ENCODE measurements at places on chromosomes 16 and 17.
A peak's percentile ranks its signal among the peaks of the same experiment; 100 is the strongest.

GRCh38 chr16:80611930-80612327, 71.1 kb downstream of the DYNLRB2 start:
- no peak for DNase-seq

- no peak for DNase-seq
These were observed 14.6 kb downstream of the ADGRG5 start for GRCh38 chr16:57556941-57557541.

- DNase-seq = no peak
These were observed 13.4 kb downstream of the DEF8 start for GRCh38 chr16:89961920-89962319.

DNA sequence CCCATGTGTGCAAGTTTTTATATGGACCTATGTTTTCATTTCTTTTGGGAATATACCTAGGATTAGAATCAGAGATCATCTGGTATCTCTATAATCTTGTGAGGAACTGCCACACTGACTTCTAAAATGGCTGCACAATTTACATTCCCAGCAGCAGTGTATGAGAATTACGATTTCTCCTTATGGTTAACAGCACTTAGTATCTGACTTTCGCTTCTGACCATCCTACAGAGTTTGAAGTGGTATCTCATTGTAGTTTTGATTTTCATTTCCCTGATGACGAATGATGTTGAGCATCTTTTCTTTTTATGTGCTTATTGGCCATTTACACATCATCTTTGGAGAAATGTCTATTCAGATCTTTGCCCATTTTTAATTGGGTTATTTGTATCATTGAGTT, 10.0 kb downstream of the C16orf96 start:
- no peak for DNase-seq

- DNase-seq = no peak
These were observed 7.8 kb downstream of the DNAI2 start for GRCh38 chr17:74281799-74282198.

- DNase-seq = no peak
These were observed 306.8 kb downstream of the CPPED1 start for GRCh38 chr16:12496866-12497265.

DNA sequence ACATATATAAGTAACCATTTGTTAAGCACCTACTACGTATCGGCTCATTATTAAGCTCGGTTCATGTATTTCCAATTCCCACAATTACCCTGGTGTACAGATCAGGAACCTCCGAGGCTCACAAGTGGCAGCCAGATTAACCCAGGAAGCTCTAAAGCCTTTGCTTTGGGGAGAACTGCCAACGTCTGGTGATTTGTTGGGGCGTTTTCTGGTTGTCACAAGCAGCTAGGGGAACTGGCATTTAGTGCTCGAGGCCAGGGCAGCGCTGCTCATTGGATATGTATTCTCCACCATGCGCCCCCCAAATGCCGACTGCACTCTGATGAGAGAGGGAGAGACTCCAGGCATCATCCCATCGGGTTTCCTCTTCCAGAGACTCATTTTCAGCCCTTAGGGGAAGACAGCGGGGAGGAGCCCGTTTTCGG, 541 bp downstream of the ZNF18 start:
- peak; percentile 50 for DNase-seq

DNA sequence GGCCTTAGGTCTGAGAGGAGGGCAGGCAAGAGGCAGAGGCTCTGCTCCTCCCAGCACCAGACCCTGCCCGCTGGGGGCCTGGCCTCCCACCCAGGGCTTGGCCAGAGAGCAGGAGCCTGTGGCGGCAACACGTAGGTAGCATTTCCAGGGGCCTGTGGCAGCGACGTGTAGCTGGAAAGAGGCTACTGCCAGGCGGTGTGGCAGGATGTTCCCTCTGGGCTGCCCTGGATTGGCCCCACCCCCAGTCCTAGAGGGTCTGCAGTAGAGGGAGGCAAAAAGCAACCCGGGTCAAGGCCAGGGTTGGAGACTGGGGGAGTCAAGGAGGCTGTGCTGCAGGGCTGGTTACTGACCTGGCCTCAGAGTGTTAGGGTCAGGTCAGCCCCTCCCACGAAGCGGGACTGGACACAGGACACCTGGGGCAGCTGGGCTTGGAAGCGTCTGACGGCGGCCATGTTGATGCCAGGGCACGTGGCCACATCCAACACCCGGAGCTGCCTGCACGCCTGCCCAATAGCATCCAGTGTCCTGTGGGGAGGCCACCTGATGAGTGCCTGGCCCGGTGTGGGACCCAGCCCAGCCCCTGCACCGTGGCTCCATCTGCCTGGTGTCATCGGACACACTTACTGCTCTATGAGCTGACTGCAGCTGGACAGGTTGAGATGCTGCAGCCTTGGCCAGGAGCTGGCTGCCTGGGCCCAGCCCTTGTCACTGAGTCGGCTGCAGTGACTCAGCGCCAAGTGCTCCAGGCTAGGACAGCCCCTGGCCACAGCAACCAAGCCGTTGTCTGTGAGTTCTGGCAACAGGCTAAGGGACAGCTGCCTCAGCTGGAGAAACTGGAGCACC, 8.5 kb downstream of the ELMO3 start:
- no peak for DNase-seq

GRCh38 chr17:65750631-65751115, 189.2 kb upstream of the AXIN2 start:
- DNase-seq = peak; percentile 3

DNA sequence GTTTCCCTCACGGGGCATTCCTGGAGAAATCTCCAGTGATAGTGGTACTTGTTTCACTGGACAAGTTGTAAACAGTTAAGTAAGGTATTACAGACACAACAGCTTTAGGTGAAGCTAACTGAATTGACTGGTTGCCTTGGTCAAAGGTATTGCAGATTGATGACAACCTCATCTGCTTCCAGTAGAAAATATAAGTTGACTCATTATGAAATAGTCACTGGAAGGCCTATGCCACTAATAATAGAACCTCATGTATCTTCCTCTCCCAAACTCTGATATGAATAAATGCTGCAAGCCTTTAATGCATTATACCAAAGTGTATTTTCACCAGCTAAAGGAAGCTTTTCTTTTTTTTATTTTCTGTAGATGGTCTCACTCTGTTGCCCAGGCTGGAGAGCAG, 44.8 kb downstream of the GLG1 start:
- DNase-seq = no peak

DNA sequence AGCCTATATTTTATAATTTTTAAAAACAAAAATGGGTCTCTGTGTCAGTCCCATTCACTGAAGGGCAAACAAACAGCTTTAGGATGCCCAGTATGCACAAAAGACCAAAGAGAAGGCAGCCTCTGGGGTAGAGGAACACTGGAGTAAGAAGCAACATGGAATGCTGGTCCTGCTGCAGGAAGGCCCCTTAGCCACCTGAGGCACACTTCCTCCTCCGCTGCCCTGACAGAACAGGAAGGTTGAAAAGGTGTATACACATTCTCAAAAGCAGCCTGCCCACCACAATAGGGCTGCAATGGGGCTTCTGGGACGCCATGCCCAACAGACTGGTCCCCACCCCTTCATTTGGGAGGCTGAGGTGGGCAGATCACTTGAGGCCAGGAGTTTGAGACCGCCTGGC, 19.5 kb downstream of the TOM1L2 start:
- DNase-seq = no peak

DNA sequence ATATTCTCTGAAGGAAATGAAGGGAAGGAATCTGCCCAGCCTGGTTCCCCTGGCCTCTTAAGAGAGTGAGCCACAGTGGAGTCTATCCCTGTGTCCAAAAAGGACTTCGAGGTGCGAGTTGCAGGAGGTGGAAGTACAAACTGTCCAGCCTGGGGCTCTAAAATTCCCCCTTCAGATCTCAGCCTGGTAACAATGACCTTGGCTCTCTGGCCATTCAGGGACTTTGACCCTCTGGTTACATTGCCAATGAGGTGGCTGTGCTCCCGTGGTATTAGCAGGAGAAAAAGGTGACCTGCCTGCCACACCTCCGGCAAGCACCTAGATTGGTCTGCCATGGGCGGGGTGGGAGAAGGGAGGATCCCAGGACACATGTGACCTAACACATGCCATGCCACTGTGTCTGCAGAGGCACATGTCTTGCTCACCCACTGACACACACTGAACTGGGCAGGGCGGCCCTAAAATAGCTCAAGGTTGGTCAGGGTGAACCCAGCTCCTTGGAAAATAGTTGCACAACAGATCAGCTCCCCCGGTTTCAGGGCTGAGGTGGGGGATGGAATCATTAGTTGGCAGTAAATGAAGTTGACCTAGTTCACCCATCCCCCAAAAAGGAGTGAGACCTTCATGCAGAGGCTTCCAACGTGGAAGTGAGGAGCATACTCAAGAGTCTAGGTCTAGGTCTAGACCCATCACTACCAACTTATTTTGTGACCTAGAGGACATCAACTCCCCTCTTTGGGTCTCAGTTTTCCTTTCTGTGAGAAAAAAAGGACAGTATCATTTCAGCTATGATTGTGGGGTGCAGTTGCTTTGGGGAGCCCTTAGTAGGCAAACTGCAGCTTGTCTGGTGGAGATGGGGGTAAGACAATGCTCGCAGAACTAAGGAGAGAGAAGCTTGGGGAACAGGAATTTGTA, 2.2 kb downstream of the NR1D1 start:
- no peak for DNase-seq

GRCh38 chr17:57493171-57493570, 236.8 kb downstream of the MSI2 start:
- no peak for DNase-seq

DNA sequence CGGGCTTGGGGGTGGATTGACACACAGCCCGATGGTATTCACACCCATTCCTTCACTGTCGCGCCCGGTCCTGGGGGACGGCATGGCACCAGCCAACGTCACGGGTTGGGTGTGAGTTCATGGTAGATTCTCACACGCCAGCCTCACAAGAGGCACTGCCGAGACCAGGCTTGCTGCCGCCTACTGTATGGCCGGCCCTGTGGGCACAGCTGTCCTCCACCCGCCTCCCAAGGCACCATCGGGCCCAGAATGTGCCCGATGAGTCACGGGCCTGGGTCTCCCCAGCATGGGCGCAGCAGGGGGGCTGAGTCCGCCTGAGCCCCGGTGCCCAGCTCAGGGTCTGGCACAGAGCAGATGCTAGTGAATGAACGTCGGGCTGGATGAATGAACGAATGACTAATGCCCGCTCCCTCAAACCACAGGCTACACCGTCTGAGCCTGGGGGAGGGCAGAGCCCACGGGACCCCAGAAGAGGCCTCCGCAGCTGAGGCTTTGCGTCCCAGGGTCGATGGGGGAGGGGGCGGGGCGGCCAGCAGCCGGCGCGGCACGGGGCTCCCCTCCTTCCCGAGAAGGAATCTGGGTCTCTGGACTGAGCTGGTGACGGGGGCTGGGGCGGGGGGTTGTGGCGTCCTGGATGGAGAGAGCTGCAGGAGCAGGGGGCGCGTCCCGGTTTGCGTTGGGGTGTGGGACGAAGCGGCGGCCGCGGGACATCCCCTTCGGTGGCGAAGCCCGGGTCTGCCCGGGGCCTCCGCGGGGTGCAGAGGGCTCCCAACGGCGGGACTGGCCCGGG, 829 bp downstream of the PITPNM3 start:
- DNase-seq = no peak

DNA sequence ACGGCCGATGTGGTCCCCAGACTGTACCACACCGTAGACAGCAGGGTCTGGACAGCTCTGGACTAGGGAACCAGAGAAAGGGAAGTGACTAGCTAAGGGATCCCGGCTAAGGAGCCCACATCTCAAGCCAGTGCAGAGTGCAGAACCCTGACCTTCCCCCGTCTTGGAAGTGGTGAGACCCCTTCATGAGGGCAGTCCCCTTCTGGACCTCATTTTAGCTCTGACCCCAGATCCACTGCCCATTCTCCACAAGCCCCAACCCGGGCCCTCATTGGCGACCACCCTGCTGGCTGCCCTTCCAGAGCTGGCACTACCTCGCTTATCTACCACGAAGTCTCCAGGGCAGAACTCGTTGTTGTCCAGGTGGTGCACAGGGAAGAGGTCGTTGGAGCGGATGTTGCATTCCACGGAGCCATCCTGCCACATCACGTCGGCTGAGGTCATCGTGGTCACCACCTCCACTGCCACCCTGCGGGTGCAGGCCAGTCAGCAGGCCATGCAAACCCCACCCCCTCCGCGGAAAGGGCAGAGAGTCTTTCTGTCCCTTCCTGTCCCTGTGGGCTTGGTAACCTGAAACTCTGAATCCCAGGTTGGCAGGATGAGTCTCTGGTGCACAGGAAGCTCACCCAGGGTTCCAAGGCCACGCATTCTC, 14.2 kb downstream of the SPHK1 start:
- no peak for DNase-seq

DNA sequence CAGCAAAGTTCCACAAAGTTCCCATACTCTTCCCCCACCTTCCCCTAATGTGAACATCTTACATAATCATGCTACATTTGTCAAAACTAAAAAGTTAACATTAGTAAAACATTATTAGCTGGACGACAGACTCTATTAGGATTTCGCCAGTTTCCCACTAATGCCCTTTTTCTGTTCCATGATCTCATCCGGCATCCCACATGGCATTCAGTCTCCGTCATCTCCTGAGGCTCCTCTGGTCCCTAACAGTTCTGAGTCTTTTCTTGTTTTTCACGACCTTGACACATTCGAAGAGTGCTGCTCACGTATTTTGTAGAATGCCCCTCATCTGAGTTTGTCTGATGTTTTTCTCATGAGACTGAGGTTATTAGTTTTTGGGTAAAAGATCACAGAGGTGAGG, 8.8 kb upstream of the MPRIP start:
- DNase-seq = no peak

DNA sequence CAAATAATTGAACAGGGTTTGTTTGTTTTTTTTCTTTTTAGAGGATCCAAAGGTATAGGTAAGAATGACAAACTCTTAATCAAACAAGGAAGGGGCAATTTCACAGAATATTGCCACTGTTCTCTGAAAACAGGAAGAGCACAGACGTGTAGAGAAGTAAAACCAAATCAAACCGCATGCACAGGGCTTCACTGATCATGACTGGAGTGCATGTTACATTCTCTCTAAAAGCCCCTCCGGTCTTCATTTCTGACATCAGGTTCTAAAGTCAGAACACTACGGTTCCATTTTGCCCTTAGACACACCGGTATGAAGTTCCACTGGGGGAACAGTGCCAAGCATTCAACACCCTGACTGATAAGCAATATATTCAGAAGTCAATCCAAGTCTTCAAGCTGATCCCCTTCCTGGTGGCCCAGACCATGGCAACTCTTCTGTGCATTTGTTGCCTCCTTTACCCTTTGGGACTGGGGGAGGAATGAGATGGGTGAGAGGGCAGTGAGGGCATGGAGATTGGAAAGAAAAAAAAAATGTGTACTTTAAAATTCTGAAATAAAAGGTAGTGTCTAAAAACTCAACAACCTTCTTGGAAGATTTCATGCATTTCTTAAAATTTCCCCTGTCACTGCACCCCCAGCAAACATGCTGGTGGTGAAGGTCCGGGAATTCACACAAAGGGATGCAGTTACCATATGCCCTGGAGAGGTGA, 1.4 kb downstream of the MMD start:
- DNase-seq = peak; percentile 42

GRCh38 chr16:259226-259625, 16.5 kb downstream of the RGS11 start:
- DNase-seq = no peak

GRCh38 chr16:87791295-87792204, 25.8 kb upstream of the KLHDC4 start:
- DNase-seq = peak; percentile 86

- no peak for DNase-seq
These were observed 60.7 kb upstream of the ADCY9 start for GRCh38 chr16:4176906-4177417.

- peak; percentile 72 for DNase-seq
These were observed 41.5 kb downstream of the USP22 start for GRCh38 chr17:21001111-21001812.

- no peak for DNase-seq
These were observed 93.6 kb downstream of the SPACA3 start for GRCh38 chr17:33085256-33085655.

Data from globus pallidus (tissue), 1 donor.